Activated CD4-positive, alpha-beta T cell treated with anti-CD3 and anti-CD28 coated beads, Interleukin-2, amount 10 ng/mL, durations not matched to agents 7 days and 5 days (primary cell): ENCODE measurements at places on chromosomes 12 and 14. TPM values are rescaled to one million over a fixed set of nuclear protein-coding genes. Genes with fewer than 3 reads are reported as not detected.

DNA sequence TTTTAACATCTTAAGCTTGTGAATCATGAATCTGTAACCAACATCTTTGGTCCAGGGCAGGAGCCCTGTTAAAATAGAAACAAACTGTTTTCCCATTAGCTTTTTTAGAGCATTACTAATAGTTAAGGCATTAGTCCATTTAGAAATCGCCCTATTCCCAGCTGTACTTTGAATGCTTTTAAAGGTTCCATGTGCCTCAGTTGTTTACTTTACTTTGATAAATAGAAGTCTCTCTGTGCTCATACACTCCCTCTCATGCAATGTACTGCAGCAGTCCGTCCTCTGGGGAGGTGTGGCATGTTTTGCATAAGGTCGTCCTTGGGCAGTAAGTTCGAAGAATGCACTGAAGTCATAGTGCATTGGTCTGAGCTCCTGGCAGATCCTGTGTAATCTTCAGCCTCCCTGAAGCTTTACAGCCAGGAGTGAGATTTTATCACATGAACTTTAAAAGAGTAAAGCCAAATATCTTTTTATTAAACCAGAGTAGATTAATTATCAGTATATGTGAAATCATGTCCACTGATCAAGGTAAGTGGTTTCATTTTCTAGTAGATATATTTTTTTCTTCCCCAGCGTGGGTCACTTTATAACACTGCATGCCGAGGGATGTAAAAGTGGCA is 134.7 kb downstream of the FGD4 start:
- no peak for DNase-seq

COX8C gene
- not detected for total RNA-seq

INSM2 gene
- total RNA-seq = not detected

DNA sequence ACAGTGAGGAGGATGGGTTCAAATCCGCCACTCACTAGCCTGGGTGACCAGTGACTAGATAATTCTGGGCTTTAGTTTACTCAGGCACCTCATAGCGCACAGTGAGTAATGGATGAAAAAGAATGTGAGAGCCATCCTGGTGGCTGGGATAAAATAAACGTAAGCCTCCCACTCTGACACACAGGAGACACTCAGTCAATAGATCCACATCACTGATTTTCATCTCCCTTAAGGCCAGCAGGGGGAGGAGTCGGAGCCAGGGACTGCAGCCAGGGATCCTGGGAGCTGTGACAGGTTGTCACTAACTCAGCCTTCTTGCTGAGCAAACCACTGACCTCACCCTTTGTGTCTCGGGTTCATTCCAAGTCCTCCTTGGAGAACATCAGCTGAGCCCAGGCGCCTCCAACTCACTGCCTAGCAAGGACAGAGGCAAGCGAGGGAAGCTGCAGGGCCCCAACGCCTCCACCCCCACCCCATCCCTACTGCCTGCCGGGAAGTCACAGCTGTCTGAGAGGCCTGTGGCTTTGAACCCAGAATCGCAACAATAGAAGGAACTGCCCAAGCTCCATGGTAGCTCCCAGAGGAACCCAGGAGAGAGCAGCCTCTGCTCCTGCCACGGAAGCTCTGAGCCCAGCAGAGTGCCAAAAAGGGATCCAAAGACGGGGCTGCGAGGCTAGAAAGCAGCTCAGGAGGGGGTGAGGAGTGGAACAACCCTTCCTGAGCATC is 30.7 kb downstream of the PXN start:
- DNase-seq = no peak

CSRNP2 gene
- 17.0 TPM for total RNA-seq

DNA sequence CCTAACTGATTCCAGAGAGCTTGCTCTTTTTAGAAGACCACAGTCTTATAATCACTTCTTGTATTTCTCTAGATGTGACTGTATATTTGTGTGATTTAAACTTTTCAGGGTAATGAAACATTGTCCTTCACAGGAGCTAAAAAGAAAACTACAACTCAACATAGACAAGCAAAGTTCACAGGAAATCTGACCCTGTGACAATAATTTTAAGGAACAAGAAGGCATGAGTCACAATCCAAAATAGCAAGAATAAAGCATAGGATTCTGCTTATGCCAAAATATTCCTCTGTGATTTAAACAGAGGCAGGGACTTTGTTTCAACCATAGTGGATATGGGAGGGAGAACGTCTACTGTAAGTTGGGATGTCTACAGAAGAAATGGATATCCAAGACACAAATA is 44.3 kb downstream of the GPR65 start:
- DNase-seq = no peak

GRCh38 chr12:46892887-46893286 is 67.1 kb upstream of the SLC38A4 start:
- no peak for DNase-seq
